CD4-positive, alpha-beta T cell treated with Interleukin-21 for 1 hour (primary cell): ENCODE measurements at places on chromosomes 4 and X.
A peak's percentile ranks its signal among the peaks of the same experiment; 100 is the strongest.

GRCh38 chrX:133654811-133655210, 239.5 kb upstream of the GPC4 start:
- no peak for DNase-seq

DNA sequence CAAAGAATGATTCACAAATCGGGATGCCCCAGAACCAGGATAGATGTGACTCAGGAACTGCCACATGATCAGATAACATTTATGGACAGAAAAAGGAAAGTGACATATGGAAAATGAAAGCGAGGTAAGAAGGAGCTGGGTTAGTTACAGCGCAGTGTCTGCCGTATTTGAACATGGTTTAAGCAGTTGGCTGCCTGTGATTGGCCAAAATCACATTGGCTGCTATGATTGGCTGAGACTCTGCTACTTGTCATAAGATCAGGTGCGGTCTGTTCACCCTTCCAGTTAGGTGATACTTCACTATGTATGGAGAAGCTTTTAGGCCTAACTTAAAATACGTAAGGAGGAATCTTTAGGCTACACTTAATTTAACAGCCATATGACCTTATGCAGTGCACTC, 322.7 kb upstream of the HAND2 start:
- no peak for DNase-seq

DNA sequence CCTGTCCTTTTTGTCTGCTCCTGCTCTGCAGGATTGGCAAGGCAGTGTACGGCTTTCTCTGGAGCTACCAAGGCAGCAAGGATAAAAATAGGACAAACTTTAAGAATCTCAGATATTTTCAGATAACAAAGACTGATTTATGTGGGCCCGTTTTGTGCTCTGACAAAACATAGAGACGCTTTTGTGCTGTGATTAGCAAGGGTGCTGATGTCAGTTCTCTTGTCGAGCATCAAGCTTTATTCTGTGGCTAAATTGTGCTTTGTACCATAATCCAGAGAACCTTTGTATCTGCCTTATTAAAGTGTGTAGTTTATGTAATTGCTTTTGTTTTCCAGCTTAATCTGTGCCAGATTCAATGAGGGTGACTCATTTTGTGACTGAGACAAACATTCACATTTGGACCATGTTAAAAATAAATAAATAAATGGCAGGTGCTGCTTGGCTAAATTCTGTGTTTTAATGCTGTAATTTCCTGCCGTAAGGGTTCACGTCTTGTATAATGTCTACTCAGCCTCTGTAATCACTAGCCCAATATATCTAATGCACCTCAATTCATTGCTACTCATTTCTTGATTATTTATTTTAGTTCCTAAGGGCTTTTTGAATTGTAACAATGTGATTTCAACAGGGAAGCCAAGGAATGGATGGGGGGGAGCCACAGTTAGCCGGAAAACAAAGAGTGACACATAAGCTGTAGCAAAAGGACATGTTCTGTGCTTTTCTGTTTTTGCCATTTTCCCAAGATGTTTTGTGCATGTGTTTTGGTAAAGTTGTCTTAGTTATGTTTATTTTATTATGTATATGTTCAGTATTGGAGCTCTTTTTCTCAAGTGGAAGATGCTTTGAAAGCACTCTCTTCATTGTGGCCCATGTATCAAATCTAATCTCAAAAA, 75.1 kb downstream of the GAB1 start:
- DNase-seq = no peak

DNA sequence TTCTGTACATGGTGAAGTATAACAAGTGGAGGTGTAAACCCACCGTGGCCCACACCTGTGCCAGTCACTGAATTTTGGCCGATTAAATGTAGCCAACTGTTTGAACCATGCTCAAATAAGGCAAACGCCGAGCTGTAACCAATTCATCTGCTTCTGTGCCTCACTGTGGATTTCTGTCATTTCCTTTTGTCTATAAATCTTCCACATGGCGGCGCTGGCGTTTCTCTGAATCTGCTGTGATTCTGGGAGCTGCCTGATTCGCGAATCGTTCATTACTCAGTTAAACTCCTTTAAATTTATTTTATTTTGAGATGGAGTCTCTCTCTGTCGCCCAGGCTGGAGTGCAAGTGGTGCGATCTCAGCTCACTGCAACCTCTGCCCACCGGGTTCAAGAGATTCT, 19.2 kb downstream of the SUPT20HL2 start:
- DNase-seq = no peak

- DNase-seq = no peak
Measured at GRCh38 chr4:133921280-133922195, 280.1 kb downstream of the PABPC4L start.

DNA sequence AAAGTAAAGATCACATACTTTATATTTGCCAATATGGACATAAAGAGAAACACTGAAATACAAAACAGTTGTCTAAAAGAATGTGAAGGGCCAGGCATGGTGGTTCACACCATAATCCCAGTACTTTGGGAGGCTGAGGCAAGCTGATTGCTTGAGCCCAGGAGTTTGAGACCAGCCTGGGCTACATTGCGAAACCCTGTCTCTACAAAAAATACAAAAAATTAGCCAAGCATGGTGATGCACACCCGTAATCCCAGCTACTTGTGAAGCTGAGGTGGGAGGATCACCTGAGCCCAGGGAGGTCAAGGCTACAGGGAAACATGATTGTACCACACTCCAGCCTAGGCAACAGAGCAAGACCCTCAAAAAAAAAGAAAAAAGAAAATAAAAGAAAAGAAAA, 11.8 kb downstream of the RBM47 start:
- DNase-seq = no peak

- DNase-seq = no peak
Measured at GRCh38 chrX:31166416-31166815, 94.6 kb upstream of the FTHL17 start.

DNA sequence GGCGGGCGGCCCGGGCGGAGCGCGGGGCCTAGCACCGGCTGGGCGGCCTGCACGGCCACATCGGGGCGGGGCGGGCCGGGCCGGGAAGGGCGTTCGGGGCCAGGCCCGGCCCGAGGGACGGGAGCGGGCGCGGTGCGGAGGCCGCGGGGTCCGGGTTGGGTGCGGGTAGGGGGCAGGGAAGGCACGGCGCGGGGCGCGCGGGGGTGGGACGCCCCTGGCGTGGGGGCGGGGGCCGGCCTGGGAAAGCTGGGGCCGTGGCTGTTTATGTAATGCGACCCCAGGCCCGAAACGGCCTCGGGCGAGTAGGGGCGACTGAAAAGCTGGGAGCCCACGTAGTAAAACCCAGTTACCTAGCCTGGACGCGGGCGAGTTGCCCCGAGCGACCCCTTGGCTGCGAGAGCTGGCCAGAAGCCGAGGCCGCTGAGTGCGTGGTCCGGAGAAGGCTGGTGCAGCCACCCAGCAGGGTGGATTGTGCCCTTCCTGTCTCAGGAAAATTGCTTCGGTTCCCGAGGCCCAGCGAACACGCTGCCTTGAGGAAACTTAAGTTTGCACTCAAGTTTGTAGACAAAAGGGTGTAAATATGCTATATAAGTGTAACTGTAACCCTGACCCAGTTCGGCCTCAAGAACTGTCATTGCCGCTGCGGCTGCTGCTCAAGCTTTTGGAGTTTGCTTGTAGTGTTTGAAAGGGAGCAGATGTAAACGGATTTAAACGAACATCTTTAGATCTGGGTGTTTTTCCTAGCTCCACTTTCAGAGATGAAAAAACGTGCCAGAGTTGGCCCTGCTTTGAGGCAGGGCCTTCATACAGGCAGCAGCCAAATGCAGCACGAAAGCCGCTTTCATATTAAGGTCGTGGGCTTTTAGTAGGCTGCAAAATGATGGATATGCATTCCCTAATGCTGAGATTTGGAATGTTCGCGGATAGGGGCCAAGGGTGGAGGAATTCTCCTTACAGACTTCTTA, 674 bp downstream of the SEC24B start:
- peak; percentile 13 for DNase-seq

DNA sequence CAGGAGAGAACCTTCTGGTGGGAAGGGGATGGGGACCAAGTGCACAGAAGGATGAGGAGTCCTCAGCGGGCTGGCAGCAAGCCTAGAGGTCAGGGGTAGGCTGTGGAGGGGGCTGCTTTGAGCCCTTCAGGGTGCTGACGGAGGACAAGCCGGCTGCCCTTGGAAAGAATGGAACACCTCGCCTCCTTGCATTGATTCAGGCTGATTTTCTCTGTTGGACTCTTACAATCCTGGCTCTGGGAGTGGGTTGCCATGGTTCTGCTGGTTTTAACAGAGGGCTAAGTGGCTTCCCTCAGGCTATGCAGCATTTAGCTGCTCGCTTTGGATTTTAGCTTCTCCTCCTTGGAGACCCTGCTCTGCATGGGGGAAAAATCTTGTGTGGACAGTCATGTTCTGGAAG, 49.4 kb upstream of the CHRNA9 start:
- DNase-seq = no peak

GRCh38 chrX:20056704-20057103, 60.0 kb downstream of the MAP7D2 start:
- no peak for DNase-seq

DNA sequence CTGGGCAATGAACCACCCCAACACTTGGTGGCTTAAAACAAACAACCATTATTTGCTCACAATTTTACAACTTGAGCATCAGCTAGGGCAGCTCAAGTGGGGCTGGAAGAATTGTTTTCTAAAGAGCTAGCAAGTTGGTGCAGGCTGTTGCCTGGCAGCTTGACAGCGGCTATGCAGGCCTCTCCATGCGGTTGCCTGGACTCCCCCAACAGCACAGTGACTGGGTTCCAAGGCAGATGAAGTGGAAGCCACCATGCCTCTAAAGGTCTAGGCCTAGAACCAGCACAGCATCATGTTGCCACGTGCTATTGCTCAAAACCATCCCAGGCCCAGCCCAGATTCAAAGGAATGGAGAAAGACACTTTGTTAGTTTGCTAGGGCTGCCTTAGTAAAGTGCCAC, 114.8 kb downstream of the BCOR start:
- no peak for DNase-seq

DNA sequence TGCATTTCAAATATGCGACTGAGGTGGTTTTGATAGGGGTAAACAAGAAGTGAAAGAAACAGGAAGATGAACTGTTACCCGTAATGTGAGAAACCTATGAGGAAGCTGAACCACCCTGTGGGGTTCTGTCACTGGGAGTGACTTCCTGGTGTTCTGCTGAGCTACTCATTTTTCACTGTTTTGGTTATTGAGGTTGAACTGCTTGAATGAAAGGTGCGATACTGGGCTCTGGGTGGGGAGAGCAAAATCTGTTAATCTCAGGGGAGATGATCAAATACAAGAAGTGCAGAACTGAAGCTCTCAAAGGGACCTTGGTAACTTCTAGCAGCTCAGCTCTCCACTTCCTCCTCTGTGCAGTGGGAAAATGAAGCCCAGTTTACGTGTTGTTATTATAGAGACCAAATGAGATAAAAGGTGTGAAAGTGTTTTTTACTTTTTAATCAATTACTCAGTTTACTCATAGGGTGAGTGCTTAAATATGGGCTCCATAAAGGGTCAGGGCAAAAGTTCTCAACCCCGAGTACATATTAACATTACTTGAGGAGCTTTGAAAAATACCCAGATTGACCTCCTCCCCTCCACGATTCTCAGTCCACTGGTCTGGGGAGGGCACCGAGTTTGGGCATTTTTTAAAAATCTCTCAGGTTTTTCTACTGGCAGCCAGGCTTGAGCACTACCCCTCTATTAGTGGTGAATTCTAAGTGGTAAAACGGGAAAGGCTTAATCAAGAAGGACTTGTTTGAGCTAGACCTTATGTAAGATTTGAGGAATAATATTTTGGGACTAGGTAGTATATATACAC, 66.7 kb downstream of the COQ2 start:
- DNase-seq = peak; percentile 88

GRCh38 chr4:115562506-115562905, 449.1 kb upstream of the NDST4 start:
- no peak for DNase-seq

GRCh38 chrX:39936886-39937770, 160.6 kb downstream of the BCOR start:
- DNase-seq = peak; percentile 28

- DNase-seq = no peak
Measured at GRCh38 chrX:43882294-43882681, at the start of gene MAOB. Gene MAOB, minus strand, starts transcription at chrX:43882450. Its CDS starts 151 bp downstream, at chrX:43882299.

GRCh38 chr4:8274765-8275547, 5.4 kb downstream of the HTRA3 start:
- no peak for DNase-seq

GRCh38 chr4:87865288-87865687, 32.5 kb downstream of the MEPE start:
- no peak for DNase-seq

DNA sequence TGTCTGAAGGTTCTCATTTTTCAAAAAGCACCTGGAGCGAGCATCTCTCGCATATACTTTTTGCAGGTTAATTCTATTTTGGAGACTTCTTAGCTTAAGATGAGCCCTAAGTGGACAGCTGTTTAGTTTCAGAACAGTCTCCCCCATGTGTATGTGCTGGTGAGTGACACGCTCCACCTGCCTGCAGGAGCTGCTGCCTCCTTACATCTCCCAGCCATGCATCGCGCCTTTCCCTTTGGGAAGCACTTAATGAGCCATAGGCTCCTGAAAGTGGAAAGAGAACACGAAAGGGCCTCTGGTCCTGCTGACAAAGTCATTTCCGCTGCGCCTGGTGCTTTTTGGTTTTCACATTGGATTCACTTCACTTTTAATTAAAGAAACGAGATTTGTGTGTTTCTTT, 56.1 kb downstream of the TRIML2 start:
- no peak for DNase-seq

DNA sequence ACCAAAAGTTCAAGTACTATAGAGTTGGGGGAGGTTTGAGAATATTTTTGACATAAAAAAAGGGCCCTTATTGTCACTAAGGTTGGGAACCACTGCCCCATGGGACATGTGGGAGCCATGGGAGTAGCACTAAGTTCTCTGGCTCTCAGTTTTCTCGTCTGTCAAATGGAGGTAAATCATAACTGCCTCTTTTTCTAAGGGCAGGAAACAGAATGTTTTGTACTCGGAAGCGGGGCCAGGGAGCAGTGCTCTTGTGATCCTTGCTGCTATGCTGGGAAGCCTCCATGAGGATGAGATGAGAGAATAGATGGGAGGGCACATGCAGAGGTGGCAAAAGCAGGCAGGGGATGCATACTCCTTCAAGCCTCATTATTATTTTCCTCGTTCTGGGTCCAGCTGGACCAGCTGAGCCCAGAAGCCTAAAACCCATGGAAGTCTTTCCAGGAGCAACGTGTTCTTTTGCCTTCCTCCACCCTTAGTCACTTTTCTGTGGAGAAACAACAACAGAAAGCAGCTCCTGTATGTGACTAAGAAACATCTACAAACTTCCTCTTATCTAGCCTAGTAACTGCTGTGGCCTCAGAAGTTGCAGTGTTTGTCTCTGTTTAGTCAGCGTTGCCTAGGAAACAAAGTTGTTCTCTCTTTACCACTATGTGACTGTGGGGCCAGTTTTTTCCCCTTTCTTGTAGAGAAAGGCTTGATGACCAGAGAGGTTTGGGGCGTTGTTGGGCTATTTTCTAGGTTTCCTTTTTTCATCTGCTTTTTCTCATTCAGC, 64.8 kb downstream of the TSC22D3 start:
- DNase-seq = peak; percentile 92

DNA sequence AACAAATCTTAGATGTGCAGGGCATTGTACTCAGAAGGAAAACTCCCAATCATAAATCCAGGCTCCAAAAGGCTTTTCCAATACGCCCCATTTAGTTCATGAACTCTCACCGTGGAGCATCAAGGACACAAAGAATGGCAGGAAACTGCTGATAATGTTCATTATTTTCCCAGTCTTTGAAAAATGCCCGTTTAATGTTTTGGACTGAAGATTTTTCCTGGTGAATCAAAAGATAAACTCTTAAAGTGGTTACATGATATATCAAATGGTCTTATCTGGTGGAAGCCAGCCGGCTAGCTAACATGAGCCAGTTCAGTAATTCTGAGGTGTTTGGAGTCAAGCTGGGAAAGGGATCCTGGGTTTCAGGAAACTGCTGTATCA, 62.1 kb upstream of the AP1S2 start:
- no peak for DNase-seq
